EL (cell line): ENCODE measurements at places on chromosomes 16 and 17.

- DNase-seq, result peak; percentile 85
Measured at GRCh38 chr16:10579965-10580882, at the start of gene EMP2. Gene EMP2, minus strand, starts transcription at chr16:10580598. Its CDS starts 32,981 bp downstream, at chr16:10547617.

DNA sequence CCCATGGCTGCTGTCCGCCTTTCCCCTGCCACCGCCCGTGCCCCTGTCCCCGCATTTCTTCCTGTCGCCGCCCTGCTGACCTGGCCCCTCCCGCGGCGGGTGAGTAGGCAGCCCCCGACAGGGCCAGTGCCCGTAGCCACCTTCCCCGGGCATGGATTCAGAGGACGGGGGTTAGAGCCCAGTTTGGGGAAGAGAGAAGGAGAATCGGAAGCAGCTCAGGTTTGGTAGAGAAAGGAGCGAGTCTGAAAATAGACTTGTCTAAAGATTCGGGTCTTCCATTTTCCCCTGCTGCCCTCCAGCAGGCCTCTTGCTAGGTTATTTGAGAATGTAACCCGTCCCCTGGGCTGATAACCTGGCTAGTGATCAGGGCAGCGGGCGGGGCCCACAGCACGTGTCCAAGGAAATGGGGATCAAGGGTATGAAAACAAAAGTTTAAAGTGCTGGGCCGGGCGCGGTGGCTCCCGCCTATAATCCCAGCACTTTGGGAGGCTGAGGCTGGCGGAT, 7.9 kb upstream of the CLDN9 start:
- no peak for DNase-seq

GRCh38 chr16:11050944-11051343, 106.6 kb downstream of the CLEC16A start:
- DNase-seq, result no peak

DNA sequence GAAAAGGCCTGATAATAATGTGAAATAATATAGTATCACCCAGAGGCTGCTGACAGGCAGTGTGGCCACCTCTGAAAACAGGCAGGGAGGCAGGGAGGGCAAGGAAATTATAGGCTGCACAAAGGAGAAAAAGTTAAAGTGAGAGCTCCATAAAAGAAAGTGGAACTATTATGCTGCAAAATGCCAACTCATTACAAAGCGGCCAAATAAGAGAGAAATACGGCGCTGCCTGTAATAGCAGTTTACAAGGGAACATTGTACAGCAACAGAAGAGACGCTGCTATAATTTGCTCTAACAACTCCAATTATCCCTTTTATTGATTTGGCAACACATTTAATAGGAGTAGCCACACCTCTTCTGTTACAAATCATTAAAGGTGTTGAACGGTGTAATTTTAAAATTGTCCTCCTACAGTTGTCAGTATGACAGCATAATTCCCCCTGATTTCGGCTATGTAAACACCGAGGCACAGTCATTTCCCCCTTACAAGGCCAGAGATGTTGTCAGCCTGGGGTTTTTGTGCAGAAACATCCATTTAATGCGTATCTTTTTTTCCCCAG, 120.3 kb downstream of the MRM1 start:
- no peak for DNase-seq

DNA sequence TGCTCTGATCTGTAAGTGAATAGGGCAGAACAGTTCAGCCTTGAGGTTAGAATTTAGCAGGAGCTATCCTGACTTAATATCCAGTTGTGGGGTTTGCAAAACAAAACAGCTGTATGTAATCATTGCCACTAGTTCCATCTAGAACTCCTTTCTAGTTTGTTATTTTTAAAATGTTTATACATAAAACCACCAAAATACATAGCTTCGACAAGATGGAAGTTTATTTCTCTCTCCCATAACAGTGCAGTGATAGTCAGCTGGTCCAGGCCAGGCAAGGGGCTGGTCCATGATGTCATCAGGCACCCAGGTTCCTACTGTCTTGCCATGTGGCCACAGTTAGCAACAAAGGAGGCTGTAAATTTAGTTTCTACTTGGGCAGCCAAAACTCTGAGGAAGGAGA, 10.5 kb upstream of the PLK1 start:
- no peak for DNase-seq

DNA sequence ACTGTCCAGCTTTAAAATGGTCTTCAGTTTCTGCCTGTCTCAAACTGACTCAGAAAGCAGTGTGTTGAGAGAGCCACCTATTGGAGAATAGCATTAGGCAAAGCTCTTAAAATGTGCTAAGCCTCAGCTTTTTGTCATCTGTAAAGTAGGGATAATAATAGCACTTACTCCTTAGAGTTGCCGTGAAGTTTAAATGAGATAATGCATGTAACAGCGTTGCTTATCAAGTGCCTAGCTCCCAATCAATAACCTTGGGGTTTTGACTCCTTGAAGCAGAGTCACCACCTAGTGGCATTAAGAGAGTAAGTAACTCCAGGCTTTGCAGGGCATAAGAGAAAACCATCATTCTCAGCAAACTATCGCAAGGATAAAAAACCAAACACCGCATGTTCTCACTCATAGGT, 163.3 kb downstream of the HS3ST2 start:
- DNase-seq, result no peak

DNA sequence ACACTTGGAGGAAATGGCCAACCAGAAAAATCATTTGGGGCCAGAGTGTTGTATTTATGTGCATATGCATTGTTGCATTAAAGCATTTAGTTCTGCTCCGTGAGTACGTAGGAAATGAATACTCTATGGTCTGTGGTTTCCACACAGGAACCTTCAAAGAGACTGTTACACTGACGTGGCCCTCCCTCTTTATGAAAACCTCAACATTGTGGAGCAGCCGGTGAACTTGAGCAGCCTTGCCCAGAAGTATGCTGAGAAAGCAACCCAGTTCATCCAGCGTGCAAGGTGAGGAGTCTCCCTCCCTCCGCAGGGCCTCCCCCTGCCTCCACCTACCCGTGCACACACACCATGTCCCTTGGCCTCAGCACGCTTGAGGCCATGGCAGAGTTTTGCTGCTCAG, 65.2 kb downstream of the ARSG start:
- DNase-seq, result no peak

- peak; percentile 79 for DNase-seq
Measured at GRCh38 chr16:70553645-70554044, 30.0 kb downstream of the SF3B3 start.

DNA sequence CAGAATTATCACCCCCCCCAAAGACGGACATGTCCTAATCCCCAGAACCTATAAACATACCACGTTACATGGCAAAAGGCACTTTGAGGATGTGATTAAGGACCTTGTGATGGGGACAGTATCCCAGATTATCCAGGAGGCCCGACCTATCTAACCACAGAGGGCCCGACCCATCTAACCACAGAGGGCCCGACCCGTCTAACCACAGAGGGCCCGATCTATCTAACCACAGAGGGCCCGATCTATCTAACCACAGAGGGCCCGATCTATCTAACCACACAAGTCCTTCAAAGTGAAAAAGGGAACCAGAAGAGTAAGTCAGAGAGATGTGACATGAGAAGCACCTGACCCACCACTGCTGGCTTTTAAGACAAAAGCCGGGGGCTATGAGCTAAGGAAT, 56.8 kb downstream of the ANKFY1 start:
- DNase-seq, result peak; percentile 56

DNA sequence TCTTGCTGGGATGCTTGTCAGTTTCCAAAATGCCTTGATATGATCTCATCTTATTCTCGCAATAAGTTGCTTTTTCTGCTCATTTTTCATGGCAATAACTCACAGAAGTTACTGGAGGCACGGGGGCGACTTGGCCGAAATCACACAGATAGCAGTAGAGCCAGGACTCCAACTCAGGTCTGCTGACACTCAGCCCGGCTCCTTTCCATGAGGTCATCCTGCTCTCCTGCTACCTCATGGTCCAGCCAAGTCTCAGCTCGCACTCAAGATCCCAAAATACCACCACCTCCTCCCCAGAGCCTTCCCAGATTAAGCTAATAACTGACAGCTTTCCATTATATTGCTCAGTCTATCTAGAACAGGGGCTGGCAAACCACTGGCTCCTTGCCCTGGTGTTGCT, 269.5 kb downstream of the MAP2K4 start:
- no peak for DNase-seq

- DNase-seq, result no peak
Measured at GRCh38 chr17:7211491-7212273, 8.0 kb downstream of the DLG4 start.

GRCh38 chr17:74240618-74241205, 27.3 kb downstream of the TTYH2 start:
- no peak for DNase-seq

- DNase-seq, result no peak
Measured at GRCh38 chr16:28140788-28141618, 70.8 kb downstream of the XPO6 start.

GRCh38 chr17:31724026-31724425, 135.0 kb downstream of the COPRS start:
- peak; percentile 86 for DNase-seq

- peak; percentile 35 for DNase-seq
Measured at GRCh38 chr17:63698886-63699637, 863 bp downstream of the LIMD2 start.

DNA sequence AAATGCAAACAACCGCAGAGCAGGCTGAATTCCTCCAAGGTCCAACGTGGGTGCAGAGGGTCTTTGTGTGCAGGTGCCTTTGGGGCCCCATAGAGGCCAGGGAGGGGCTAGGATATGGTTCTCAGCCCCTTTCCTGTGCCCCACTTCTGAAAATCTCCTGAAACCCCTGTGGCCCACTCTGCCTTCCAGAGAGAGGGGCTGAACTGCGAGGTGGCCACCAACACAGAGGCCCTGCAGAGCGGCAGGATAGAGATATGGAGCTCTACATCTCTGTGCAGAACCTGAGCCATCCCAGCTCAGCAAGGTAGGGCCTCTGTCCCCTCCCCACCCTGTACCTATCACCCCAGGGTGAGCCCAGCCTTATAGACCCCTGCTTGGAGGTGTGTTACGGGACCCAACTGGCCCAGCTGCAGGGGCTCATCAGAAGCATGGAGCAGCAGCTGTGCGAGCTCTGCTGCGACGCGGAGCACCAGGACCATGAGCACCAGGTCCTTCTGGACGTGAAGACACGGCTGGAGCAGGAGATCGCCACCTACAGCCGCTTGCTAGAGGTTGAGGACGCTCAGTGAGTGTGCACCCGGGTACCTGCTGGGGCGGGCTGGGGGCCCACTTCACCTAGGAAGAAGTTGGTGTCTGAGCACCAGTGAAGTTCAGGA, 5.5 kb downstream of the USP6 start:
- DNase-seq, result no peak

DNA sequence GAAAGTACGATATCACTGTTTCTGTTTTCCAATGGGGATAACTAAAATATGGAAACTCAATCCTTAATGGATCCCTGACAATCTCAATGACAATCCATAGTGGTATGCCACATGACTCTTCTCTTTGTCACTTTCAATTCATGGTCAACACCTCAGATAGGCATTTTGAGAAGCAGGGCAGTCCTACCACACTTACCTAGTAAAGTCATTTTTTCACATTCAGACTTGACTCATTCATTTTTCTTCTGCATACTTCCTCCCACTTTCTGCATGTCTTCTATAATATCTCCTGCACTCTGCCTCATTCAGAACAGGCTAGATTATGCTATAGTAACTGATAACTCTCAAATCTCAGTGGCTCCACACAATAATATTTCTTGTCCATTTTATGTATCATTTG, 117.5 kb downstream of the FTO start:
- peak; percentile 70 for DNase-seq

DNA sequence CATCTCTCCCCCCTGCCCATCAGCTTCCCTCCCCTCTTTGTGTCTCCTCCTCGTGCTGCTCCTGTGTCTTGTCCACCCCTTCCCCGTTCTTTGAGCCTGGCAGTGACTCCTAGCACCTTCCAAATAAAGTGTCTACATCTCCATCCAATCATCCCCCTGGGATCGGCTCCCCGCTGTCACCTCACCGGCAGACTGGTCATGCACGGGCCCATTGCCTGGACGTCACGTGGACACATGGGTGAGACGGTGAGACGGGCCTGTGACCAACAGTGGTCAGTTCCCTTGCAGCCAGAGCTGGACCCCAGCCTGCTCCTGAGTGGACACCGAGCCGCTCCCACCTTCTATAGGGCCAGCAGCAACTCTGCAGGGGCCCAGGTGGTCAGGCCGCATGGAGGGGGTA, 46.4 kb downstream of the COTL1 start:
- no peak for DNase-seq

DNA sequence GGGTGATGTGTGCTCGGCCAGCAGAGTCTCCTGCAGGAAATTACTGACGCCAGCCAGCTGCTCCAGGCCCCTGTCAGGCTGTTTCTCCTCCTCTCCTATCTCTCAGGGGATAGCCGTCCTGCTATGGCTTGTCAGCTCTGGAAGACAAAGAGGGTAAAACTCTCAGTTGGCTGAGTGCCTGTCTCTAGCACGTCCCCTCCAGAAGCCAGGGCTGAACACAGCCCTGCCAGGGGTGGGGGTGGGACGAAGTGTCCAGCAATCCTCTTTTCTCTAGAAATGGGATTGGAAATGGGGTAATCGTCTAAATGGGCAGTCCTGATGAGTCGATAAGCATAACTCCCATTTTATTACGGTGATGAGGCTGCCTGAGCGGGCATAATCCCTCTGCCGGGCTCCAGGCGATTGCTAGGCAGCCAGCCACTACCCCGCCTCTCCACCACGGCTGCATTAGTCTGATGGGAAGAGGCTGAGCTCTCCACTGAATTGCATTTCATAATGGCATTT, 89.1 kb upstream of the GNAO1 start:
- DNase-seq, result peak; percentile 22

DNA sequence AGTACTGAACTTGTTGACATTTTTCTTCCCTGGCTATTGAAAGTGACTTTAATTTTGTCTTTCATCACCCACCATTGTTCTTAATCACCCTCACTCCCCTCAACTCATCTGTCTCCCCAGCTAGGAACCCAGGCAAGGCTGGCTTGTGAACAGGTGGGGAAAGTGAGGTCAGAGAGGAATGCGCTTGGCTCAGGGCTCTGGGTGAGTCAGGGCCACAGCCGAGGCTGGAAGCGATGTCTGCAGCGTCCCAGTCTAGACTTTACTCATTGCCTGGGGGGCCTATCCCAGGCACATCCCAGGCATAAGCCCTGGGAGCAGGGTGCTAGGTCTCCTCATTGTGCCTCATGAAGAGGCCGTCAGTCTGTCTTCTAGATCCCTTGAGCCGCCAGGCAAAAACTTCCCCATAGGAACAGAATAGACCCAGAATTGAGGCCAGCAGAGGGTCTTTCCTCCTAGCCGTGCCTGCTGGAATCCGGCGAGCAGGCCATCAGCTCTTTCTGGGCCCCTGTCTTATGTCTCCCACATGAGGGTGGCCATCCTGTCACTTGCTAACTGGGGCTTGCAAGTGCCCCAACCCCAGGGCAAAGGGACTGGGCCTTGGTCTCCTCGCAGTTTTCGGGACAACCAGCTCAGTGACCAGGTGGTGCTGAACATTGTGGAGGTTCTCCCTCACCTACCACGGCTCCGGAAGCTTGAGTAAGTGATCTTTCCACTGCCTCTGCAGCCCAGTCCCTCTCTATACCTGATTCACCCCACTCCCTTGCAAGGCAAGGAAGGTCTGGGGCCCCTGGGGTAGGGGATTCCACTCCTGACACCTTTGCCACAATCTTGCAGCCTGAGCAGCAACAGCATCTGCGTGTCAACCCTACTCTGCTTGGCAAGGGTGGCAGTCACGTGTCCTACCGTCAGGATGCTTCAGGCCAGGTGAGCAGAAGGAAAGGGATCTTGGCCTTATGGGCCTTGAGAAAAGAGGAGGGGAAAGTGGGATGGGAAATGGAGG, 40.1 kb downstream of the NLRC5 start:
- DNase-seq, result peak; percentile 76

- DNase-seq, result no peak
Measured at GRCh38 chr16:24482681-24483202, 56.6 kb upstream of the RBBP6 start.
